ENCODE measurements at places on chromosomes 6 and 20. TPM values are rescaled to one million over a fixed set of nuclear protein-coding genes. Genes with fewer than 3 reads are reported as not detected.

RPS10 gene
- 2,094 TPM for total RNA-seq

DNA sequence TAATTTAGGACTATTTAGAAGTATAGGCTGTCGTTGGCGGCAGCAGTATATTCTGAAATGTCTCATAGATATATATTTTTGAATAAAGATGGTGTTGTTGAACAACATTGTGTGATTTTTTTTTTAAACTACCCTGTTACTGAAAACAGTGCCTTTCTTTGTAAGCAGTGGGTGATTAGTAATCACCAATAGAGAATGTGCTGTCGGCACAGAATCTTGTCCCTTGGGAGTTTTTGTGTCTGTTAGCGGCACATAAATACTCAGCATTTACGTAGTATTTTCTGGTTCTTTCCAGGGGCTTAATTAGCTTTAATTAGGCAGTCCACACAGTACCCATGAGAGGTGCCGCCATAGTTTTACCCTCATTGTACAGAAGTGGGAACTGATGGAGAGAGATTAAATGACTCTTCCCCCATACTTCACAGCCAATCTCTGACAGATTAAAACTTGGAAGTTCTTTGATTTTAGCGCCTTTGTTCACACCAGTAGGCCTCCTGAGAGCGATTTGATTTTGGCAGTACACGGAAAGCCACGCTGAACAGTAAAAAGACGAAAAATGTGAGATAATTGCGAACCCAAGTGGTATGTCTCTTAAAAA is 58.8 kb downstream of the RPRD1B start:
- no peak for DNase-seq

SPTLC3 gene
- total RNA-seq, result 15.7 TPM

RPP21 gene
- 39.5 TPM for total RNA-seq

DNA sequence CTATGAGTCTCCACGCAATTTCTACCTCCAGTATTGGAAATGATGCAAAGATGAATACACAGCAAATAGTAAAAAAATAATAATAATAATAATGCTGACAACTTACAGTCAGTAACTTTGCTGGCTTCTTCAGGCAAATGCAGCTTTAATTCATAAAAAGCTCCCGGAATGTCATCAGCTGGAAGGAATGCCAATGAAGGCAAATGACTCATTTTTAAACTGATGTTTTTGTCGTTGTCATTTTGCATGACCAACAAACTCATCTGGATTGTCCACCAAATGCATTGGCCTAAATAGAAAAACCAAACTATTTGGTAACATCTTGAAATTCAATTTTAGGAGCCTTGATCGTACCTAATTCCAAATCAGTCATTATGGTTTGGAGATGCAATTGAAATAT is 217.1 kb downstream of the ALDH8A1 start:
- no peak for DNase-seq

ZNF292 gene
- total RNA-seq, result 8.5 TPM

GRCh38 chr6:115882771-115883170 is 177.9 kb downstream of the FRK start:
- DNase-seq, result no peak

RSPO3 gene
- total RNA-seq, result 11.8 TPM

THBS2 gene
- not detected for total RNA-seq

- DNase-seq, result no peak
Measured at GRCh38 chr6:169247991-169248390, 5.7 kb downstream of the THBS2 start.

KHDC1L gene
- not detected for total RNA-seq

GRCh38 chr20:38441916-38442315 is 6.8 kb upstream of the SNHG17 start:
- DNase-seq, result no peak

ACSS2 gene
- 33.3 TPM for total RNA-seq

GRCh38 chr6:150672800-150673199 is 73.1 kb downstream of the PLEKHG1 start:
- no peak for DNase-seq

DNA sequence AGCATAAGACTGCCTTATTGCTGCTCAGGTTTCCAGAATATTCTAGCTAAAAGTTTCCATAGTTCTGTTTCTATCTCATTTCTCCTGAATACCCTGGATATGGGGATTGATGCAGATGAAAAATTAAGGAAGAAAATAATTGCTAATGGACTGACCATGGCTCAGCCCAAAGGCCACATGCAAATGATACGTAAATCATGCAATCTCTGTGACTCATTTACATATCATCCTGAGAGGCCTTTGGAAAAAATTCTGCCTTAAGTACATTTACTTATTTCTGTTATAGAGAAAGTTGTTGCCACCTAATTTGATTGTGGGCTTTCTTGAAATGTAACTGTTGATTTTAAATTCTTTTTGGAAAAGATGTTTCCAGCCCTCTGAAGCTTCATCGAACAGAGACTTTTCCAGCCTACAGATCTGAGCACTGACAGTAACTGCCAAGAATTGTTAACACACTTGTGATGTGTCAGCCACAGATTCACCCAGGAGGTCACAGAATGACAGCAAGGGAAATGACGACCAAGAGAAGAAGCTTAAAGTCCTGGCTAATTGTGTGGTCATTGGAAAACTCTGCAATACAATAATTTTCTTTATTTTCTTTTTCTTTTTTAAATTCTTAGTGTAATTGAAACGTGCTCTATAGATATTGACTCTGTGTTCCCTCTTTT is 174.8 kb downstream of the DOK5 start:
- no peak for DNase-seq

GRCh38 chr20:34585019-34585418 is 26.5 kb downstream of the MAP1LC3A start:
- DNase-seq, result no peak

C6orf52 gene
- 0.81 TPM for total RNA-seq

- no peak for DNase-seq
Measured at GRCh38 chr20:34951252-34951651, 4.4 kb downstream of the GSS start.

- DNase-seq, result no peak
Measured at GRCh38 chr6:167644412-167645132, 182.1 kb upstream of the AFDN start.

GRCh38 chr6:52340603-52340880 is 21.4 kb upstream of the PAQR8 start:
- no peak for DNase-seq

DNA sequence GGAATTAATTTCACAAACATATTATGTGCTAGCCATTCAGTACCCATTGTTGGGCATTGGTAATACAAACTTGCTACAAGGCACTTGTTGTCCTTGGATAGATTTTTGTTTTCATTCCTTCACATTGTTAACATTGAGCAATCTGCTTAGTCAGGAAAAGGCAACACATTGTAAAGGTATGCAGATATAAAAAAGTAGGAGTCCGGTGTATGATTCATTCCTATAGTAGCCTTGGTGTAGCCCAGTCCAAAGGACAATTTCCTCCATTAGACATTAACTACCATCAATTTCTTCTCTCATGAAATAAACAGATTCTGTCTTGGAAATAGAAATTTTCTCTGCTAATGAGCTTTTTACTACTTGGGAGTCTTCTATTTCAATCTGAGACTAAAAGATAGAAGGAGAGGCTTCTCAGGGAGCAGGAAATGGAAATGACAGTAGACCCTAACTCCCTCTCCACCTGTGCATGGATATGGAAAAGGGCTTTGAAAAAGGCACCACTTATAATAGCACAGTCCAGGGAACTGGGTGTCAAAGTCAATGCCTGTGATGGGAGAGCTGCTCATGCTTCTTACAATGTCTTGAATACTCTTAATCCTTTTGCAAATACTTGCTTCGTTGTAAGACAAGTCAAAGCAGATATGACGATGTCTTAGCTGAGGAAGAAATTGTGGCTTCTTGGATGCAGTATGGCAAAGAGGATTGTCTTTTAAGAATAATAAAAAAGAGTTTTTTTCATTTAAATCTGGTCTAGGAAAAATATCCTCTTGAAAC is 369.4 kb upstream of the CITED2 start:
- DNase-seq, result peak; percentile 51

GRCh38 chr6:154520280-154520679 is 9.8 kb upstream of the CNKSR3 start:
- no peak for DNase-seq

DNA sequence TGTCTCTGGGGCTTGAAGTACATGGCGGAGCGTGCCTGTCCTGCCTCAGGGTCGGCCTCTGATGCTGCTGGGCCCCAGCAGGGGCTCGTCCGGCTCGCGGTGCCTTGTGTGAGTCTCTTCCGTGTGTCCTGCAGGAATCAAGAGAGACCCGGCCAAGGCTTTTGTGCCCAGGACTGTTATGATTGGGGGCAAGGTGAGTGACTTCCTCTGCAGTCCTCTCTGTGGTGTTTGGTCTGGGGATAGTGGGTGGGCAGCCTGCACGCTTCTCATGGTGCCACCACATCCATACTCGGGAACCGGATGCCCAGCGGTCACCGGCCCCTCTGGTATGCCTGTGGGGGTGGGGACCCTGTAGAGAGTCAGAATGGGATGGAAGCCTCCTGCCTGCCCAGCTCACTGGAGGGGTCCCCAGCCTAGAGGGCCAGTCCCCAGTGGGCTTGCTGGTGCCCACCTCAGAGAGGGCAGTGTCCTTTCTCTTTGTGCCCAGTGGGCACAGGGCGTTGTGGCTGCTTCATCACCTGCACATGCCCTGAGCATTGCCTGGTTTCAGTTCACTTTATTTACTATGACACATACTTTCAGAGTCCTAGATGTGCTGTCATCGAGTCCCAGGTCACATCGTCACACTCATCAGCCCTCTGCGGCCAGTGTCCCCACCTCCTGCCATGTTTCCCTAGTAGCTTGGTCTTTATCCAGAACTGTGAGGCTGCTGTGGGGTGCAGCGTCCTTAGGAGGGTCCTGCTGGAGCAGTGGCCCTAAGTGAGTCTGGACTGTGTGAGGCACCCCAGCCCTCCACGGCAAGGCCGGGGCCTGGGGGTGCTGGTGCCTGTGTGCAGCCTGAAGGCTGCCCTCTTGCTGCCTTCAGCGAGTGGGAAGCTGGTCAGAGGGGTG is 40.7 kb downstream of the PYGB start:
- DNase-seq, result no peak

- no peak for DNase-seq
Measured at GRCh38 chr6:170106906-170107525, 183.9 kb downstream of the DLL1 start.
